ENCODE measurements at places on chromosomes 13 and 19. TPM values are rescaled to one million over a fixed set of nuclear protein-coding genes. Genes with fewer than 3 reads are reported as not detected.

Gene SELENOV
- total RNA-seq = 5.9 TPM

Gene F10
- total RNA-seq = 32.2 TPM

DNA sequence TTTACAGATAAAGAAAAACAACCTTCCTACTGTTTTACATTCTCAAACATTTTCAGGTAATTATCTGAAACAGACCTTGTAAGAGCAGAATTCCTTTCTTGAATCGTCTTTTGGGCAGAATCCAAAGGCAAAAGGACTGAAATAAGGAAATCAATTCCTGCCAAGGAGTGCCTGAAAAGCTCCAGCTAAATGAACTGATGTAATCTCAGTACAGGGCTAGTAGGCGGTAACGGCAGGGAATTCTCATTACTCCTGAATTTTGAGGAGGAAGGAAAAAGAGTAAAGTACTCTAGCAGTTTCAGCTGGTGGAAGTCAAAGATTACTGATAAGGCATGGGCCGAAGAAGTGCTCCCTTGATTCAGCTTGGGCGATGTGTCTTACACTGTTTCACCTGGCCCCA is 168.4 kb downstream of the PCDH9 start:
- H3K27ac ChIP-seq = no peak overlapping the region
- H3K36me3 ChIP-seq = no peaks in the 10 kb centered on the region
- peaks cover 22% of the 10 kb centered on the region for H3K4me1 ChIP-seq
- no peaks in the 10 kb centered on the region for H3K27me3 ChIP-seq
- DNase-seq = no peak

Gene ZNF444
- 68.5 TPM for total RNA-seq

DNA sequence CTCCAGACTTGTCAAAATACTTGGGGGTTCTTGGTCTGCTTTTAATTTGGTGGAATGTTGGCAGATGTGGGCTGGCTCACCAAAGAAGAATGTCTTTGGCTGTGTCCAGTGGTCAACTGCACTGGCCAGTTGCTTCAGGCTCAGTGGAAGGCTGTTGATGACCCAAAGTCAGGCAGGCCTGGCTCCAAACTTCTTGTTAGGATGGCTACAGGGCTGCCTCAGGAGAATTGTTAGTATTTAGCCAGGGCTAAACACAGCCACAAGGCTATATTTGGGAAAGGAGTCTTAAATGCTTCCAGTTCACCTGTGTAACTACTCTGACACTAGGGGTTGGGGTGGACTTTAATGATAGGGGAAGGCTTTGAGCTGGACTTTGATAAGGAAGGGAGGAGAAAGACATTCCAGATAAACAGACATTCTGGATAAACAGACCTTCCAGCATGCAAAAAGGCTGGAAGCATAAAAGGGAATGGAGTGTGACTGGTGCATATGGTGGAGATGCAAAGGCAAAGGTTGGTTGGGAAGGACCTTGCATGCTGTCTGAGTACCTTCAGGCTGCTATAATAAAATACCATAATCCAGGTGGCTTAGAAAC is 116.8 kb downstream of the FOXO1 start:
- no peaks in the 10 kb centered on the region for H3K36me3 ChIP-seq
- no peak overlapping the region for H3K27ac ChIP-seq
- H3K4me1 ChIP-seq = peaks cover 8% of the 10 kb centered on the region
- H3K27me3 ChIP-seq = no peaks in the 10 kb centered on the region

DNA sequence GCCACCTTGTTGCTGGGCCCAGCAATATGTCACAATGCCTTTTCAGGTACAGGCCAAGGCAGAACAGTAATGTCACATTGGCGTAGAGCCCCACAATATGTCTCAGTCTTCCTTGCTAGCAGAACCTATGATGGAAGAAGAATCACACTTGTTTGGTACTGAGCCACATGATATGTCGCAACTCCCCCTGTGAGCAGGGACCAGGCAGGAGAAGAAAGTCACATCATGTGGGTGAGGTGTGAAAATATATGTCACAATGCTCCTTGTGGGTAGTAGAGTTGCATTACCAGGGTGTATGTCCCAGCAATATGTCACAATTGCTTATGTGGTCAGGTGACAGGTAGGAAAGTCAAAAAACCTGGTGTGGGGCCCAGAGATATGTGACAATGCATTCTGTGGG is 7.1 kb upstream of the ZNF91 start:
- H3K4me1 ChIP-seq = no peaks in the 10 kb centered on the region
- no peak overlapping the region for H3K27ac ChIP-seq
- no peak overlapping the region for H3K4me3 ChIP-seq
- H3K36me3 ChIP-seq = peaks cover 71% of the 10 kb centered on the region

- H3K36me3 ChIP-seq = no peaks in the 10 kb centered on the region
- no peak for DNase-seq
- no peaks in the 10 kb centered on the region for H3K27me3 ChIP-seq
- no peak overlapping the region for H3K27ac ChIP-seq
- no peak overlapping the region for H3K4me3 ChIP-seq
Measured at GRCh38 chr13:44744880-44745633, 168.9 kb upstream of the TSC22D1 start.

Gene ELANE
- not detected for total RNA-seq

- H3K4me3 ChIP-seq = no peak overlapping the region
- peaks cover 48% of the 10 kb centered on the region for H3K36me3 ChIP-seq
- H3K27me3 ChIP-seq = no peaks in the 10 kb centered on the region
- H3K4me1 ChIP-seq = no peaks in the 10 kb centered on the region
- H3K27ac ChIP-seq = no peak overlapping the region
Measured at GRCh38 chr13:113643593-113643992, 14.4 kb downstream of the ATP4B start.

GRCh38 chr13:108155185-108156106 is 59.9 kb downstream of the LIG4 start:
- H3K27me3 ChIP-seq = no peaks in the 10 kb centered on the region
- no peaks in the 10 kb centered on the region for H3K36me3 ChIP-seq
- no peak overlapping the region for H3K27ac ChIP-seq
- peak; percentile 83 for DNase-seq
- no peak overlapping the region for H3K4me3 ChIP-seq

DNA sequence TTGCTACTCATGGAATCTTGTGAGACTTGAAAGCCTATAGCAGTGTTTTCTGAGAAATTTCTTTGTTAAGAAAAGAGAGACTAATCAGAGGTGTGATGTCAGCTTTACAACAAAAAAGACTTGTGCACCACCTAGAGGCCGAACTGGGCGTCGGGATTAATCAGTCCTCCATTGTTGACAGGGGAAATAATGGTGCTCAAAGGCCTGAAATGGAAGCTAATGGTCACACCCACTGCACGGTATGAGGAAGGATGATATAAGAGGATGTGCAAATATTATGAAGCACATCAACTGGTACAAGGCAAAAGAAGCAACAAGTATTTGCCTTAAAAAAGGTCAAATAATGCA is 480.2 kb upstream of the MIR17HG start:
- no peaks in the 10 kb centered on the region for H3K27me3 ChIP-seq
- no peaks in the 10 kb centered on the region for H3K4me1 ChIP-seq
- no peak overlapping the region for H3K27ac ChIP-seq
- no peaks in the 10 kb centered on the region for H3K36me3 ChIP-seq
- H3K4me3 ChIP-seq = no peak overlapping the region

- no peaks in the 10 kb centered on the region for H3K27me3 ChIP-seq
- no peaks in the 10 kb centered on the region for H3K4me1 ChIP-seq
- DNase-seq = no peak
- no peak overlapping the region for H3K4me3 ChIP-seq
- no peak overlapping the region for H3K27ac ChIP-seq
Measured at GRCh38 chr19:2969104-2969504, 8.3 kb upstream of the TLE6 start.

GRCh38 chr13:100798739-100799361 is 124.3 kb upstream of the TMTC4 start:
- no peak overlapping the region for H3K27ac ChIP-seq
- peaks cover 4% of the 10 kb centered on the region for H3K4me1 ChIP-seq
- no peak for DNase-seq
- no peaks in the 10 kb centered on the region for H3K27me3 ChIP-seq

Gene PPP1R13L
- total RNA-seq = 25.3 TPM

Measured in endodermal cell (in vitro differentiated cells).